Stimulated activated naive CD4-positive, alpha-beta T cell (primary cell): ENCODE measurements at places on chromosomes 2 and 18.

DNA sequence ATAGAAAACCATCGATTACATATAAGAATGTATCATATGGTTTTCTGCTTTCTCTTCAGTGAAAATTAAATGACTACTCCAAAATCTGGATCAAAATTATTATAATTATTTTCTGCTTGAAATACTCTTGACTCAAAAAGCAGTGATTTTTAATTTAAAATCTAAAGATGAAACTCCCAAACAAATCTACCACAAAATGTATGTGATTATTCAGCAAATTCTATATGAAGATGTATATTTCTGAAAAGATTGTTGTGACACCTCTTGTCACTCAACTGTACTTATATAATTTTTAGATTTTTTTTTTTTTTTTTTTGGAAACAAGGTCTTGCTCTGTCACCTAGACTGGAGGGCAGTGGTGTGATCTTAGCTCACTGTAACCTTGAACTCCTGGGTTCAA lies 98.6 kb downstream of the MTCL1 start:
- DNase-seq = no peak

GRCh38 chr18:58831606-58832005 lies 33.1 kb upstream of the ZNF532 start:
- DNase-seq = no peak

DNA sequence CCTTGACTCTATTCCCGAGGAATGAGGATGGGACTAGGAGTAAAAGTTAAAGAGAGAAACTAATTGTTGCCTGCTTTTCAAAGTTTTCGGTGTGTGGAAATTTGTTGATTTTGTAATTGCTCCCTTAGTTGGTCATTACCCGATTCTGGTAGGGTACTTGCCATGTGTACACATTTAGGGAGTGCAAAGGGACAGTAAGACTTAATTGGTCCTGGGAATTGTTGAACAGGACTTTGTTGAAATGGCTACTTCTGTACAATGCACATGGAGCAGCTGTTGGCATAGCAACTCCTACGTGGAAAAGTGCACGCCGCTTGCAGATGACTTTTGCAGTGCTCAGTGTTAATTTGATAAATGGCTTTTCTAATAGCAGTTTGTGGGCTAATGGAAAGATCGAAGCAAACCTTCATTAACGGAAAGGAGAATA lies 22.9 kb downstream of the EPAS1 start:
- DNase-seq = no peak

DNA sequence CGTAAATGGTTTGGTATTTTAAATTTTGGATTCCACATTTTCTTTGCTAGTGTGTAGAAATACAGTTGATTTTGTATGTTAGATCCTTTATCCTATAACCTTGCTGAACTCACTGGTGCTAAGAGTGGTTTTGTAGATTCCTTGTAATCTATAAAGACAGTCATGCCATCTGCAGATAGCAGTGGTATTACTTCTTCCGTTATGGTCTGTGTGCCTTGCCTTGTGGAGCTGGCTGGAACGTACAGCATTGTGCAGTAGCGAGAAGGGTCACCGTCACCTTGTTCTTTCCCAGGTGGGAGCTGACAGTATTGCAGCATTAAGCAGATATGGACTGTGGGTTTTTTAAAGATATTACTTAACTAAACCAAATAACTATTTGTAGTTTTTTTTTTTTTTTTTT lies 33.7 kb downstream of the ATP9B start:
- no peak for DNase-seq

DNA sequence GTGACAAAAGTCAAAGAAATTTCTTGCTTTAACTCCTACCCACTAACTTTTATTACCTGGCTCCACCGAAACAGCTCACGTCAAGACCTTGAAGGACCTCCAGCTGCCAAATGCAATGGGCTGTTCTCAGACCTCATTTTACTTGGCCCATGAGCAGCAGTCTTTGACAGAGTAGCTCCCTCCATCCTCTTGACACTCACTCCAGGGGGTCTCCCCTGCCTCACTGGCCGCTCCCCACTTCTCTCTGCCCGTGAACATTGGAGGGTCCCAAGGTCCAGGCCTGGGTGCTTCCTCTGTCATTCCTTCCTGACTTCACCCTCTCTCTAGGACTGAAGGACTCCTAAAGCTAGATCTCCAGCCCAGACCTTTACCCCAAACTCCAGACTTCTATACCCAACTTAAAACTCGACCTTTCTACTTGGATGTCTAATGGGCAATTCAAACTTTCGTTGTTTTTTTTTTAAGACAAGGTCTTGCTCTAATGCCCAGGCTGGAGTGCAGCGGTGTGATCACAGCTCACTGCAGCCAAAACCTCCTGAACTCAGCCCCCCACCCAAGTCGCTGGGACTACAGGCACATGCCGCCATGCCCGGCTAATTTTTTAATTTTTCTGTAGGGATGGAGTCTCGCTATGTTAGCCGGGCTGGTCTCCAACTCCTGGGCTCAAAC lies 92.9 kb upstream of the ST3GAL5 start:
- no peak for DNase-seq

DNA sequence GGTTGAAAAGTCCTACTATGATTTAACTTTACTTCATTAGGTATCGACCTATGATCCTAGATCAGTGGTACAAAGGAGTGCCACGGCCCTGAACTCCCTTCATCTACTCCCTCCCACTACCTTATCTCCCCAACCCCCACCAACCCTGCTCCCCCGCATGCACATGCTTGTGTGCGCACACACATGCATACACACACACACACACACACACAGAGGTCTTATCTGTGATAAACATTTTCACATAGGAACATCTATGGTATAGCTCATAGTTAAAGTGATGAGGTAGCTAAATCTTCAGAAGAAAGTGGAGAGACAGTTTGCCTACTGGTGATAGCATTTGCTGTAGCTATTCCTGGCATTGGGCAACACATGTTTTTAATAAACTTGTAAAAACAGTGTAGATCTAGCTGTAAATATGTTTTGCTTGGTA lies 471.3 kb downstream of the ZEB2 start:
- no peak for DNase-seq

GRCh38 chr2:17538022-17538843 lies 2.3 kb upstream of the VSNL1 start:
- DNase-seq = no peak

DNA sequence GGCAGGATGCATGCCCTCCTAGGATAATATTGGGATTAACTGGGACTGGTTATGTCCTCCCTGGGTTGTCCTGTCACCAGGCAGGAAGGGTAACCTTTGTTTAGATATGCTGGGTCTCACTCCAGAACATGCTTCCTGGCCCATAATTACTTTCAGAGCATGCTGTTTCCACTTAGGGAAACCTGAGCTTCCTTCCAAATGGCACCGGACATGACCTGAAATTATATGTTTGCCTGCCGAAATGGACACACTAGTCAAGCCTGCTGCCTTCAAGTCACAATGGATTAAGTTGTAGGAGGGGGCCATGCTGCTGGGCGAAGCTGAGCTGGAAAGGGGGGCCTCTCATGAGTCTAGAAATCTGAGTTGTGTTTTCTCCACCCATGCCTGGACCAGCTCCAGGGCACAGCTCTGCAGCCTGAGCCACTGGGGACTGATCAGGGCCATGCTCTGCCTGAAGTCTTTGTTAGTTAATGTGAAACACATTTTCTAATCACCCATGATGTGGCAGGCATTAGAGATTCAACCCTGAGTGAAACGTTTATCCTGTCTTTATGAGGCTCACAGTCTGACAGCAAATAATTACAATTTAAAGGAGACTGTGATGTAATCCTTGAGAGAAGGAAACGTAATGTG lies 273.3 kb downstream of the TNS1 start:
- DNase-seq = no peak

GRCh38 chr2:219001577-219002394 lies 8.6 kb upstream of the CRYBA2 start:
- DNase-seq = peak; percentile 14

GRCh38 chr2:8922431-8922830 lies 81.1 kb downstream of the MBOAT2 start:
- DNase-seq = no peak

- no peak for DNase-seq
Measured at GRCh38 chr2:240127191-240127750, 8.8 kb downstream of the COPS9 start.

- DNase-seq = no peak
Measured at GRCh38 chr2:151799886-151800292, 28.3 kb downstream of the ARL5A start.

DNA sequence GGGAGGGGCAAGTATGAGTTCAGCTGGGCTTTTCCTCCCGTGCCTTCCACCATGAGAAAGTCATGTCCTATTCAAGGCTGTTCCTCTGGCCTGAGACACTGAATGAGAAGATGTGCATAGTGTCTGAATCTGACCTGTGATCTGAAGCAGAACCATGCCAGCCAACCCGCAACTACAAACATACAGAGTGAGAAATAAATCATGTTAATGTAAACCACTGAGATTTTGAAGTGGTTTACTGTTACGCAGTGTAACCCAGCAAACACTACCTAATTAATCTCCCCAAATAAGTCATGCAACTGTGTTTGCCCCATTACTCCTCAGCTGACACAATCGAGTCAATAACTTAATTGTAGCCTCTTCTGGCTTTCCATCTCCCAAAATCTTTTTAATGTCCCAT lies 49.2 kb downstream of the METTL4 start:
- no peak for DNase-seq

- no peak for DNase-seq
Measured at GRCh38 chr2:152022090-152022489, 76.8 kb downstream of the CACNB4 start.

GRCh38 chr2:239396881-239397681 lies 3.7 kb downstream of the HDAC4 start:
- peak; percentile 42 for DNase-seq

DNA sequence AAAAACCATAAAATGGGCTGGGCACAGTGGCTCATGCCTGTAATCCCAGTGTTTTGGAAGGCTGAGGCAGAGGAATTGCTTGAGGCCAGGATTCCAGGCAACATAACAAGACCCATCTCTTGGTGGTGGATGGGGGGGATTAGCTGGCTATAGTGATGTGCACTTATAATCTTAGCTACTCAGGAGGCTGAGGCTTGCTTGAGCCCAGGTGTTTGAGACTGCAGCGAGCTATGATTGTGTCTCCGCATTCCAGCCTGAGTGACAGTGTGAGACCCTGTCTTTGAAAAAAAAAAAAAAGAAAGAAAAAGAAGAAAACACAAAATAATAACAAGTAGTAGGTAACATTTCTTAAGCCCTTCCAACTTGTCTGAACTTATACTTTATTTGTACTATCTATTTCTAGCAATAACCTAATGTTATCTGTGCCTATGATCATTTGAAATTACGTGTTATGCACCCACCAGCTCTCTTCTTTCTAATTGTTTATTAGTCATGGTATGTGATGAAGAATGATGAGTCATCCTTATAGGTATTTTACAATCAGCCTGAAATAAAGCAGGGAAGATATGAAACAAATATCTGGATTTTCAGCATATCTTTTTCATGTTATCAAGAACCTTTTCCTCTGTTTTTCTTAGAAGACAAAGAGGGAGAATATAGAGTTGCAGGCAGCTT lies 129.3 kb upstream of the UNC80 start:
- DNase-seq = no peak

GRCh38 chr2:8992643-8993042 lies 10.8 kb downstream of the MBOAT2 start:
- DNase-seq = no peak

GRCh38 chr2:1350111-1350510 lies 63.2 kb upstream of the TPO start:
- no peak for DNase-seq

- DNase-seq = no peak
Measured at GRCh38 chr18:54561706-54562267, 29.3 kb upstream of the DYNAP start.

GRCh38 chr2:88950010-88950409 lies 258.5 kb downstream of the RPIA start:
- DNase-seq = no peak
